ENCODE measurements at places on chromosomes 6 and 20.

GRCh38 chr6:18207949-18208348 lies 52.7 kb downstream of the KDM1B start:
- no peak for DNase-seq

- no peak for DNase-seq
Observed at GRCh38 chr20:24368253-24368652, 101.2 kb upstream of the SYNDIG1 start.

DNA sequence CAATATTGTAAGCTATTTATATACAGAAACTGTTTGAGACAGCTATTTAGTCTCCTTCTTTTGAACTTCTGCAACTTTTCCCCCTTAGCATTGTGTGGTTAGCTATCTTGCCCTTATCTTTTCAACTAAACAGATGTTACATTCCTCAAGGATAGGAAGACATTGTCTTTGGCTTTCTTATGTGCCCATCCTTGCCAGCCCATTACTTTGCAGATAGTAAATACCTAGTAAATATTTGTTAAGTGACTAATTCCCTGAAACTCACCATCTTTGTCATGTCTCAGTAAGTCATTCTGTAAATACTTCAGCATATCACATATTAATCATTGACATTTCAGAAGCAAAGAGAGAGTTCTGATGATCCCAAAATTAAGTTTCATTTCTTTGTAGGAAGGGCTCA lies 69.1 kb upstream of the FLRT3 start:
- DNase-seq, result no peak

DNA sequence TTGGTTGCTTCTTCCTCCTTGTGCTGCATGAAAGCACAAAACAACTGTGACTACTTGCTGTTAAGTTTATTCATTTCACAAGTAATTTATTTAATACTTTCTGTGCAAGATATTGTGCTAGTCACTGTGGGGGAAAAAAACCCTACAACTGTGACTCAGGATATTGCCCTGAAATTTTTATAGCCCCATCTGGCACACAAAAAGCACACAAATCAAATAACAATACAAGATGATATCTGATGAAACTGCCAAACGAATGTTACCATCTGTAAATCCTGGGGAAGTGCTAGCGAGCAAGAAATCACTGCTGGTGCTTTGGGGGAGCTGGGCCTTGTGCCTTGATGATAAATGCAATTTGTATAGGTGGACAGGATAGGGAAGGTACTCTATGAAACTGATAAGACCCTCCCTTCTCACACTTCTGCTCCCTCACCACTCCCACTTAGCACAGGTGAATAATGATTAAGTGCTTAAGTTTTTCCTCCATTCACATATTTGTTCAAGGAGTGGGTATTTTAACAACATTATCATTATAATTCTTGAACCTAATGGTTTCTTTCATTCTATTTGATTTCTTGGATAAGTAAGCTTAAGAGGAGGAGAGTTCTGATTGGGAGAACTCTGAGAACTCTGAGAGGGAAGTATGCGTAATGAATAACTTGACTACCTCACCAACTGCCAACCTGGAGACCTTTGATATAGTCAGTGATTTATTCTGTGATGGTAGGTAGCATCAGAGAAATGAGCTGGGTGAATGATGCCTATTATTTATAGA lies 115.3 kb downstream of the RTN4IP1 start:
- no peak for DNase-seq

DNA sequence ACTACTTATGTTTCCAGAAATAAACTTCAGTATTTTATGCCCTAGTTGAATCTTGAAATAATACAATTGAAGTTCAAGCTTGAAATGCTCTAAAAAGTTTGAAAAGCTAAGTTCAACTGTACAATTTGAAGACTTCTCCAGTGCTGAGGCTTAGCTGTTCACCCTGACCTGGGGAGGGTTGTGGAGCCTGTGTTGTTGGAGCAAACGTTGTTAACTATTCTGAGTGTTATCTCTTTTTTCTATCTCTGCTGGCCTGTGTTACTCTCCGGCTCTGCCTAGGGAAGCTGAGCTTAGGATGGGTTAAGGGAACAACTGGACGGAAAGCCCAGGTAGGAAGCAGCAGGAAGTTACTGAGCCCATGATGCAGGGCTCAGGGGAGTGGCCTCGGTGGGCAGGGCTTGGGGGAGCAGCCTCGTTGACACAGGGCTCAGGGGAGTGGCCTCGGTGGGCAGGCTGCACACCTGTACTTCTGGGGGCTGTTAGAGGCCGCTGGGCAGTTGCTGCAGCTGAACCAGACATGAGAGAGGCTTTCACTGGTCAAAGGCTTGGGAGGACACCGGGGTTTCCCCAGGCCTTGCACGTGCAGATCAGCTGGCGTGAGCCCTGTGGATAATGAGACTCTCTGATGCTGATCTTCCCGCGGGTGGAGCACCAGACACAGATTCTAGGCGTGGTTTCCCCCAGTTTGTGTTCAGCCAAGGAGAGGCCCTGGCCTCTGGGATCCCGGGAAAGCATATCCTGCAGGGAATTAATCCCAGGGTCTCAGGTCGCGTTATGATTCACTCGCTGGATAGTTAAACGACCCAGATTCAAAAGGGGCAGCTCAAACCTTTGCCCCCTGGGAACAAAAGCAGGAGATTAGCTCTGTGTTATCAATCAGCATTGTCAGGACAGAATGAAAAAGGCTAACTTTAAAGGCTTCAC lies 58.9 kb downstream of the ERMARD start:
- no peak for DNase-seq

DNA sequence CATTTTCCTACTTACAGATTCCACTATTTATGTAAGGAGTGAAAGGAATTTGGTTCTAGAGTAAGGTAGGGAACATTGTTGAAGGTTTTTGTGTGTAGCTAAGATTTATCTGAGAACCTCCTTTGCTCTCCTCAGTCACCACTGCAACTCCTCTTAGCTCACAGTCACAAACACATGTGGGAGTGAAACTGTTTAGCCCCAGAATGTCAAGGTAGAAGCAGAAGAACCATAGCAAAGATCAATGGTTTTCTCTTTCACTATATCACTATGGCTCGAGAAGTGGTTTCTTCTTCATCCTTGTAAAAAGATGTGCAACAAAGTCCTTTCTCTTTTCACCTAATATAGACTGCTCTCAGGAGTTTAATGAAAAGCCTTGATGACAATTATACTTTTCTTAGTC lies 6.5 kb upstream of the DEFB112 start:
- no peak for DNase-seq

DNA sequence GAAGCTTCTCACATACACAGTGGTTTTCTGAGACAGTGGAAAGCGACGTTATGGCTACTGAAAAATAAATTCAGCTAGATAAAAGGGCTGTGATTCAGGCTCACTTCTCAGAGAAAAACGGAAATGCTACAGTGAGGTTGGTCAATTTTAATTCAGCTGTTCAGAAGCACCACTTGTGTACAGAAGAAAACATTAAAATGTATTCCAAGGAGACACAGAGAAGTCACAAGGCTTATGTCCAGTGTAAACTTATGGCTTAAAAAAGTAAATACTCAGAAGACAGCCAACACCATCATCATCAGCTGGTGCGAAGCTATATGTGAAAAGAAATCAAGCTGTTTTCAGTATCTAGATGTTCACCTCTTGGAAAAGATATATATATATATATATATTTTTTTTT lies 68.6 kb downstream of the ABHD12 start:
- no peak for DNase-seq

GRCh38 chr6:146526192-146526591 lies 17.4 kb upstream of the RAB32 start:
- no peak for DNase-seq

DNA sequence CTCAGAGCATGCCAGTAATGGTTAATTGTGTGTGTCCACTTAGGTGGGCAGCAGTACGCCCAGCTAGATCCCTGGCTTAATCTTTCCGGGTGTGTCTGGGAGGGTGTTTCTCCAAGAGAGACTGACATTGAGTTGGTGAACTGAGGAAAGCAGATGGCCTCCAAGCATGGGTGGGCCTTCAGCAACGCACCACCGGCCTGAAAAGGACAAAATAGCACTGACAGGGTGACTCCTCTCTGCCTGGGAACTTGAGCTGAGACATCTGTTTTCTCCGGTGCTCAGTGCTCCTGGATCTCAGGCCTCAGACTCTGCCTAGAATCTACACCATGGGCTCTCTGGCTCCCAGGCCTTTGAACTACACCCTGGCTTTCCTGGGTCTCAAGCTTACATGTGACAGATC lies 43.2 kb downstream of the C6orf118 start:
- no peak for DNase-seq

DNA sequence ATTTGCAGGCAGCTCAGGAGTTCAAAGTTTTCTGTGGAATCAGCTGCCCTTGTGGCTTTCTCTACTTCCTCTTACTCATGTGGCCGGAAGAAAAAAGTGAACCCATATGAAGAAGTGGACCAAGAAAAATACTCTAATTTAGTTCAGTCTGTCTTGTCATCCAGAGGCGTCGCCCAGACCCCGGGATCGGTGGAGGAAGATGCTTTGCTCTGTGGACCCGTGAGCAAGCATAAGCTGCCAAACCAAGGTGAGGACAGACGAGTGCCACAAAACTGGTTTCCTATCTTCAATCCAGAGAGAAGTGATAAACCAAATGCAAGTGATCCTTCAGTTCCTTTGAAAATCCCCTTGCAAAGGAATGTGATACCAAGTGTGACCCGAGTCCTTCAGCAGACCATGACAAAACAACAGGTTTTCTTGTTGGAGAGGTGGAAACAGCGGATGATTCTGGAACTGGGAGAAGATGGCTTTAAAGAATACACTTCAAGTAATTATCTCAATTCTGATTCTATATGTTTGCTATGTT lies 1.1 kb downstream of the MGME1 start:
- DNase-seq, result no peak

DNA sequence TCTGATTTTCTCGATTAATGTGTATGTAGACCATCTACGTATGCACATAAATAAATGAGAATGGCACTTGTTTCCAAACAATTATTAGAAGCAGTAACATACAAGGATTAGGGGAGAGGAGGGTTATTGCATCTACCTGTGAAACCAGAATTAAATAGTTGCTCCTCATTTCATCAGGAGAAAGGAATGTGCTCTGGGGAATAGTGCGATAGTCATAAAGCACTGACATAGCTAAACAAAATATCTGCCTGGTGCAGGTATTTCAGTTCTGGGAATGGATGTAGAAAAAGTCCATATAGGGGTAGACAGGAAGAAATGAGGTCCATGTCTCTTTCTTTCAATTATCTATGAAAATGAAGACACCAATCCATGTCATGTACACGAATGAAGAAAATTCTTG lies 1.6 kb upstream of the ID4 start:
- DNase-seq, result no peak

GRCh38 chr6:111469543-111469942 lies 13.5 kb downstream of the REV3L start:
- DNase-seq, result no peak

- DNase-seq, result no peak
Observed at GRCh38 chr20:23702021-23702420, 13.2 kb upstream of the CST4 start.

- no peak for DNase-seq
Observed at GRCh38 chr20:2197166-2197565, 95.5 kb downstream of the STK35 start.

DNA sequence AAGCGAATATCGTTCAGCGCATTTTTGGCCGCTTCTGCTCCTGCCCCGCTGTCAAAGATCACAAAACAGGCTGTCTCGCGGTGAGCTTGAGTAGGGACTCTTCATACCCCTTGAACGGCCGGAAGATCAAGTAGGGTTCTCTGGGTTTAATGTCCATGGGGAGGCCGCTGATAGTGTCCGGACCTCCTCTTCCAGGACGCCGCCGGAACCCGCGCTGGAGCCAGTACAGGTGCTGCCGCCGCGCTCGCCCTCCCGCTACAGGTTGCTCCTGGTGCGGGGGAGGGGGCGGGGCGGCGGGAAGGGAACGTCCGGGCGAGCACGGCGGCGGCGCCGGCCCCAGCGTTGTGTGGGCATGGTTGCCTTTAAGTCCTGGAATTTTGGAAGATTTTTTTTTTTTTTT lies 67.4 kb downstream of the KHDC1L start:
- DNase-seq, result no peak

GRCh38 chr6:36333171-36333895 lies 3.4 kb downstream of the BNIP5 start:
- no peak for DNase-seq

DNA sequence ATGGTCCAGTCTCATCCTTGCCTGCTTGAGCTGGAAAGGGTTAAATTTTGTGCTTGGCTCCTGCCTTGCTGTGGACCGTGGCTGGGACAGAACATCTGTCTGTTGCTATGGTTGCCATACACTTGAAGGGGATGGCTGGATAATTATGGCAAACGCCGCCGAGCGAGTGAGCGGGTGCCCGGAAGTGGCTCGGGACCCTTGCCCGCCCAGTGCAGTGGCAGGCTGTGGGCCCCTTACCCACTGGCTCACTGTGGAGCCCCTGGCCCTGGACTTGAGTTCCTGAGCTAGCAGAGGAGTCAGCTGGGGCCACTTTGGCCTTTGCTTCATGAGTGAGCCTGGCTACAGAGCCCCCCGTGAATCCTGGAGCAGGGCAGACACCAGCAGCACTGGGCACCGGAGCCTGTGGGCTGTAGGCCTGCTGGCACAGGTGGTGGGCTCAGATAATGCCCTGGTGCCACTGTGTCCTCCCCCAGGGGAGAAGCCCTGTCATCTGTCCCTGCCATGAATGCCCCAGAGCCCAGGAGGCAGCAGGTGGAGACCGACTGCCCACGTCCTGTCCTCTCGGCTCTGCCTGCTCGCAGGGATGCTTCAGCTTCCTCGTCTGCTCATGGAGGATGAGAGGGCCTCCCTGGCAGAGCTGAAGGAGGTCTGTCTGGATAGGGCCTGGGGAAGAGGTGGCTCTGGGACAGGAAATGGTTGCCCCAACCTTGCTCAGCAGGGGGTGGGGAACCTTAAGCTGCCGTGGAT lies 25.5 kb upstream of the NOL4L start:
- no peak for DNase-seq

DNA sequence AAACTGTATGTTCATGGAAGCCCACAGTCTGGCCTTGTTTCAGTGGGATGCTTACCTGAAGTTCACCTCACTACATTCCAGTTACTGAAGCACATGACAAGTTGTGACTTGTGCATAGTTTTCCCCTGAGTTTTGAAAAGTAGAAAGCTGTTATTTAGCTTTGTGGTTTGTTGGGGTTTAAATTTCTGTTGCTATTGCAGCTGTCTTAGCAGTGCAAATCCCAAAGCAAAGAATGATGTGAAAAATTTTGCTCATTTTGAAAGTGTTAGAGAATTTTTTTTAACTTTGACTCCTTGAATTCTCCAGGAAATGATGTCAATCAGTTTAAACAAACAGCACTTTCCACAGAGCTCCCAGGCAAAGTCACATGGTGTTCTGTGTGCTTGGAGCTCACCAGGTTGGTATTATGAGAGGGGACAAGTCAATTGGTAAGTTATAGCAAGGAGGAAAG lies 268.4 kb downstream of the ADGRG6 start:
- no peak for DNase-seq

DNA sequence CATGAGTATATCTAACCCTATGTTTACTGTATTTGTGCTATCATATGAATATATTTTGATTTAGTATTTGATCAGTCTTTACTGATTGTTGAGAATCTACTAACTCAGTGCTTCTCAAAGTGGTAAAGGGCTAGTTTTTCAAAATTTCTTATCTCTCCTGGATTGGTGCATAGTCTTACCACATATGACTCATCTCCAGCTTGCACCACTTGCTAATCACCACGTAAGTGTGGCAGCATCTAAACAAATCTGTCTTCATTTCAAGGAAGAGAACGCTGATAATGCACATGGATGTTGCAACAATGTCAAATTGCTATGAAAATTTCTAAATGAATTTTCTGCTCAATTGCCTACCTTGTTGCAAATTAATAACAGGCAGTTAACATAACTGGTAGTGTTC lies 299.5 kb downstream of the PAX1 start:
- no peak for DNase-seq

Measured in central memory CD8-positive, alpha-beta T cell (primary cell).